Central memory CD4-positive, alpha-beta T cell (primary cell): ENCODE measurements at places on chromosomes 12 and 14.

DNA sequence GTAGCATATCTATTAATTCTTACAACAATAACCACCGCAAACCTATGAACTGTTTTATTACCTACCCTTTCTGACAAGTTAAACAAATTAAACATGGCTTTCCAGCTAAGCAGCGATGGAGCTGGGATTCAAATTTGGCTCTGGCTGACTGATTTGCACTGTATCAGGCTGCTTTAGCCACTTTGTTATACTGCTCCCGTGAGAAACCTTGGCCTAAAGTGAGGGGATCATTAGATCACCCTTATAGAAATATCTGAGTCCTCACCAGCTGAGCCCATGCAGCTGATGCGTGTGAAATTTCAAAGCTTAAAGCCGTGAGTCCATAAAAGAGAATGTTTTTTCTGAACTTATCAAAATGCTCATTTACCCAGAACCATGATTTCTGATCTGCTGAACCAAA, 8.1 kb upstream of the GPHB5 start:
- no peak for DNase-seq

DNA sequence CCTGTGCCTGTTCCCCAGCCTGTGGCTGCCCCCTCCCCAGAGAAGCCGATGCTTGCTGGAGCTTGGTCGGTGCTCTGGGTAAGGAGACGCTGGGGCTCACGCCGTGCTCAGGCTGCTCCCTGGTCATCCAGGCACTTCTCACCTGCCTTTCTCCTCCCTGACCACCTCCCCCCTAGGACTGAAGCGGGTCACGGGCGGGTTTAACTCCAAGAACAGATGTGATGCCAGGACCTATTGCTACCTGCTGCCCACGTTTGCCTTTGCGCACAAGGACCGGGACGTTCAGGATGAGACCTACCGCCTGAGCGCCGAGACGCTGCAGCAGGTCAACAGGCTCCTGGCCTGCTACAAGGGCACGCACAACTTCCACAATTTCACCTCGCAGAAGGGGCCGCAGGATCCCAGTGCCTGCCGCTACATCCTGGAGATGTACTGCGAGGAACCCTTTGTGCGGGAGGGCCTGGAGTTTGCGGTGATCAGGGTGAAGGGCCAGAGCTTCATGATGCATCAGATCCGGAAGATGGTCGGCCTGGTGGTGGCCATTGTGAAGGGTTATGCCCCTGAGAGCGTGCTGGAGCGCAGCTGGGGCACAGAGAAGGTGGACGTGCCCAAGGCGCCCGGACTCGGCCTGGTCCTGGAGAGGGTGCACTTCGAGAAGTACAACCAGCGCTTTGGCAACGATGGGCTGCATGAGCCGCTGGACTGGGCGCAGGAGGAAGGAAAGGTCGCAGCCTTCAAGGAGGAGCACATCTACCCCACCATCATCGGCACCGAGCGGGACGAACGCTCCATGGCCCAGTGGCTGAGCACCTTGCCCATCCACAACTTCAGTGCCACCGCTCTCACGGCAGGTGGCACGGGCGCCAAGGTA, 8.4 kb upstream of the EP400 start:
- no peak for DNase-seq

DNA sequence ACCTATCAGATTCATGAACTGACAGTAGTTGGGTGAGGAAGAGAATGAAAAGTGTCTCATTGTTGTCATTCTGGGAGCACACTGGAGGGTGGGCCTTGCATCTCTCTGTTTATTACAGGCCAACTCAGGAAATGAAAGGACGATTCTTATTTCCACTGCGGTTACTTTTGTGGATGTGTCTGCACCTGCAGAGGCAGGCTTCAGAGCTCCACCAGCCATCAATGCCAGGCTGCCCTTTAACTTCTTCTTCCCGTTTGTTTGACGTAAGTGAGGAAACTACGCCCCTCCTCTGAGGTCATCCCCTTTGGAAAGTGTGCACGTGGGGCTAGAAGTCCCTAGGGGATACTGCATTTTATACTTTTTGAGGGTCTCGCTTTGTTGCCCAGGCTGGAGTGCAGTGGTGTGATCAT, 33.7 kb downstream of the TCTN1 start:
- no peak for DNase-seq

GRCh38 chr14:73696466-73697400, 17.5 kb downstream of the PNMA1 start:
- DNase-seq: no peak

GRCh38 chr14:69485315-69485660, 760 bp downstream of the PLEKHD1 start:
- no peak for DNase-seq

DNA sequence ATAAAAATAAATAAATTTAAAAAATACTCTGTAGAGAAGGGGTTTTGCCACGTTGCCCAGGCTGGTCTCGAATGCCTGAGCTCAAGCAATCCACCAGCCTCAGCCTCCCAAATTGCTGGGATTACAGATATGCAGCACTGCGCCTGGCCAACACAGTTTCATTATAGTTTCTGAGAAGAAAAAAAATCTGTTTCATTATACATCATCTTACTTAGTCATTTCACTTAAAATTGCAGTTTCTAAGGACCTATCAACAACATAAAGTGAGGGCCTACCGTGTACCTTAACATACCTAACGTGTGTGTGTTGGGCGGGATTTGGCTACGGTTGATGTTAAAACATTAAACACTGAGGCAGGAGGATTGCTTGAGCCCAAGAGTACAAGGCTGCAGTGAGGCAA, 28.3 kb downstream of the P2RX2 start:
- DNase-seq: no peak

DNA sequence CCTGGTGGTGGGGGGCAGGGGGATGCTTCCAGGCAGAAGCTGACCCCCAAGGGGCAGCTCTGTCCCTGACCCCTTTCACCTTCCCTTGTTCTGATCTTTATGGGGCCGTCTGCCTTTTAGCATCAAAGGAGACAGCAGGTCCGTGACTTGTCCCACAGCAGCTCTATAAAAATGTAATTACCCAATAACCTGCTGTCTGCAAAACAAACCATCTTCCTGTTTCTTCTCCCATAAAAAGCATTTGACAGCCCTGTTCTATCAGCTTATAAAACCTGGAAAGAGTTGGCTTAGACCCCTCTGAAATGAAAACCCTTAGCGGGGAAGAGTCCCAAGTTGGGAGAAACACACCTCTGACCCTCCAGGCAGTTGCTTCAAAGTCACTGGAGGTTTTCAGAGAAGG, 416.9 kb downstream of the MED13L start:
- no peak for DNase-seq
